ENCODE measurements at places on chromosomes 7 and 10.

DNA sequence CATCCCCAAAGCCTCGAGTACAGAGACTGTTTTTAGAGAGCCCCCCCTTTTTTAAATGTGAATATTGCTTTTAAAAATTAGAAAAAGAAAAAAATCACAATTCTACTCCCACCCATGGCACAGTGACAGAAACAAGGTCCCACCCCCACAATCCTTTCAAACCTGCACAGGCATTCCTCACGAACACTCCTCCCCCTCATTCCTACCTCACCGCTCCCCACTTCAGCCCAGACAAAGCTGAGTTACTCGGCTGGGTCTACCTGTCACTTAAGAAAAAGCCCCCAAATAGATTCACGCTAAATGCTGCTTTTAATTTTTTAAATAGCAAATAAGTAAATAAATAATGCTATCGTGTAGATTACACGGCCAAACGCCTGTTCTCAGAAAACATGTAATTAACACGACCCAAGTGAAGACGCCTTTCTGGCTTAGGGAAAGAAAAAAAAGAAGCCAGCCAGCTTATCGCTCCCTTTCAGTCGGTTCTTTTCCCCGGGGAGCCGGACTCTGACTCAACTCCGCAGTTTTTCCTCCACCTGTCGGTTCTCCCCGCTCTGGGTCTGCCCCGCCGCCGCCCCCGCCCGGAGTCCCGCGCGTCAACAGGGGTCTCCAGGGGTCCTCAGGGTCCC lies 739 bp downstream of the MPP7 start:
- no peak for DNase-seq

DNA sequence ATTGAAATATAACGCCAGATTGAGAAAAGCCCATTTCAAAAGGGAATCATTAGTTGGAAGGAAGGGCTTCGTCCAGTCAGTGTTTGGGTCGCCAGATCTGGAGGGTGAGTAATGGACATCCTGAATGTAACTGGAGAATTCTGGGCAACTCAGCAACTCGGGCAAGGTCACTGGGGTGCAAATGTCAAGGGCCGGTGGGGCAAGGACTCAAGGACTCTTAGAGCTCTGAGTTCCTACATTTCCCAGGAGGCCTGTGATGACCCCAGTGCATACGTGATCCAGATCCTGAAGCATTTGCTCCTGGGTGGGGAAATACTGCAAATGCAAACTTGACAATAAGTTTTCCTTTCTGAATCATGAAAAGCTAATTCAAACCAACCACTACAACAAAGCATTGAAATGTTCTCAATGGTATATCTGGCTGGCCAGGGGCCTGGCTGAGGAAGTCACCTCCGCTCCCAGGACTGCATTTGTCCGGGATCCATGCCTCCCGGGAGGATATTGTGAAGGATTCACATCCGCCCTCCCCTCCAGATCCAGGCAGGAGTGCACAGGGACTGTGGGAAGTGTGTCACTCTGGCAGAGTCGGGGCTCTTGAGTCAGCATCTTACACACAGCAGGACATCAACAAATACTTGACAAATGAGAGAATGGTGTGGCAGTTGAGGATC lies 164.0 kb downstream of the FANK1 start:
- DNase-seq, result no peak

DNA sequence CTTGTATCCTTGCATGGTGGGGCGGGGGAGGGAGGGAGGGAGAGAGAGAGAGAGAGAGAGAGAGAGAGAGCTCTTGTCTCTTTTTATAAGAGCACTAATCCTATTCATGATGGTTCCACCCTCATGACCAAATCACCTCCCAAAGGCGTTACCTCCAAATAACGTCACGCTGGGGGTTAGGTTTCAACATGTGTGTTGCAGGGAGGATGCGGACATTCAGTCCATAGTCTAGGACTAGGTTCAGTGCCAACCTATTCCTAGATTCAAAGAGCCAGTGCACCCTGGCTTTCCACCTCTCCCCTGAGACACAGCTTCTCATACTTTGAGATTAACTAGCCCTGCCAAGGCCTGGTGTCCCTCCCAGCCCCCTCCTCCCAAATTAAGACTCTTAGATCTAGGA lies 123.0 kb downstream of the GRK5 start:
- DNase-seq, result no peak

DNA sequence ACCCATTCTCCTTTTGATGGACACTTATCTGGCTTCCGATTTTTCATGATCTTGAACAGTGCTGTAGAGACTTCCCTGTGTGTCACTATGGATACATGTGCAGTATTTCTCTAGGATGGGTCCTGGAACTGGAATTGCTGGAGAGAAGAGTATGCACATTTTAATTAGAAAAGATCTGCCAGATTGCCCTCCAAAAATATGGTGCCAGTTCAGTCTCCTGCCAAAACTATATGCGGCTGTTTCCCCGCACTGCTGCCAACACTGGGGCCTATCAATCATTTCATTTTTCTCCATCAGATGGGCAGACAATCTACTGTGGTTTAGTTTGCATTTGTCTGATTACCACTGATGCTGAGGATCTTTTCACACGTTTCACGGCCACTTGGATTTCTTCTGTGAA lies 105.0 kb downstream of the SH2D4B start:
- no peak for DNase-seq

DNA sequence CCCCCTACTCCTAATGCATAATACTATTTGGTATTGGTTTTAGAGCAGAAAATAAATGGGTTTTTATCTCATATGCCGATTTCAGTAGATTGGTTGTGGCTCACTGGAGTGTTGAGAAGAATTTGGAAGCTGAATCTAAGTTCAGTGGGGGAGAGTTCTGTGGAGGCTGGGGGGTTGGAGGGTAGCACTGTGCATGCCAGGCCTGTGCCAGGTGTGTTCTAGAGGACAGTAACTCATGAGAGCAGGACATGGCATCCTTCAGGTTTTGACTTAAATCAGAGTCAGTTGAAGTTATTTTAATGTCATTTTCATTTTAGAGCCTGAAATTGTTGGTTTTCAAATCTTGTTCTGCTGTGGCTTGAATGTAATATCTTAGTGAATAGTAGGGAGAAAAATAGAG lies 79.5 kb downstream of the EEPD1 start:
- no peak for DNase-seq

- DNase-seq, result no peak
Measured at GRCh38 chr7:136179851-136180721, 202.9 kb upstream of the MTPN start.

GRCh38 chr10:33129996-33130386 lies 172.0 kb upstream of the ITGB1 start:
- DNase-seq, result no peak

DNA sequence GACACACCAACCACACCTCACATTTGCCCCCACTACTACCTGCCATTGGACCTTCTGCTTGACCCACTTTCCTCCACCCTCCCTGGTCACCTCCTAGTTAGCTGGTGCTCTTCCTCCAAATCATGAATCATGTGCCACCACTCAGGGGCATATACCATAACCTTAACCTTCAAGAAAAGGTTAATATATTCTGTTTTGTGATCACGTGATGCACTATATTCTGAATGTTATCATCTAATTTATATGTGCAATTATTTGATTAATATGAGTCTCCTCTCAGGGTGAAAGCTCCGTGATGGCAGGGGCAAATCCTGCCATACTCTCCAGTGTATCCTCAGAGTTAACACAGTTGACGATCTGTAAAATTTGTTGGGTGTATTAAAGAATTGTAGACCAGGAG lies 635.5 kb downstream of the XPNPEP1 start:
- DNase-seq, result no peak

DNA sequence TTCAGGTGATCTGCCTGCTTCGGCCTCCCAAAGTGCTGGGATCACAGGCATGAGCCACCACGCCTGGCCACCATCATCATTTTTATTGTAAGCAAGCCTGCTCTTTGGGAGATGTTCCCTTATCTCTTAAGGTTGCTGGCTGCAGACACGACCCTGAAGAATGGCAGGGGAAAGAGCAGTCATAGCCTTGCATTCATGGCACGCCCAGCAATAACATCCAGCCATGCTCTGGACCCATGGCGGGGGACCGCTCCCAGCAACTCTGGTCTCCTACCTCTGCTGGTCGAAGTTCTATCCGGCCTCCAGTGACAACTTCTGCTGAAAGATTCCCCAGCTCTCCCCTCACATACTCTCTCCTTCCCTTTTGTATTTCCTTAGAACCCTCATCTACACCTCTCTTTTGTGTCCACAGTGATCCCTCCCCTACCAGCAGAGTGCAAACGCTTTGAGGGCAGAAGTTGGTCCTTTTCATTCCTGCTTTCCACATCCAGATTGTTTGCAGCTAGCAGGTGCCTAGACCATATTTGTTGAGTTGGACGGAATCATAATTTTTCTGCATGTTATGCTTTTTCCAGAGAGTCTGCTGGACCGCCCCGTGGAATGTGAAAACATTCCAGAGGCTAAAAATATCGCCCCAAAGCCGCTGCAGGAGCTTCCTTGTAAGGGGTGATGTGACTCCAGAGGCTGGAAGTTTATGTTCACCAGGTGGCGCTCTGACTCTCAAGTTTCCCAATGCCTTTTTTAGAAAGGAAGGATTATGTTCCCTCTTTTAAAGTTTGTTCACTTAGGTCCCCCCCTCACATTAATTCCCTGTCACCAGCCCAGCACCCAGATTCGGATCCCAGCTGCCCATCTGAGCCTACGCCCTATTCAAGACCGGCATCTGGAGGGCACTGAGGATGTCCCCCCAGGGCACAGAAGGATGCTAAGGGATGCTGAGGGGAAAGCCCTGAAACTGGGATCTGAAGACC lies 4.3 kb upstream of the MARVELD1 start:
- peak; percentile 32 for DNase-seq

- DNase-seq, result no peak
Measured at GRCh38 chr10:73858013-73858708, 16.2 kb downstream of the CAMK2G start.

DNA sequence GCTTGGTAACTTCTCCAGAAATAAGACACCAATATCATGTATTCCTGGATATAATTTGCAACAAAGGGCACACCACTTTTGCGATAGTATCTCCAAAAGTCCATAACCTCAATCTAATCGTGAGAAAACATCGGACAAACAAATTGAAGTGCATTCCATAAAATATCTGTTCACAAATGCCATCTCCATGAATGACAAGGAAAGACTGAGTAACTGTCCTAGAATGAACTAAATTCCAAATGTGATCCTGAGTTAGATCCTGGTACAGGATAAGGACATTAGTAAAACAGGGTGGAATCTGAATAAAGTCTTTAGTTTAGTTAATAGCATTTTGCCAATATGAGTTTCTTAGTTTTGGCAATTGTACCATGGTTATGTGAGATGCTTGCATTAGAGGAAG lies 384.2 kb downstream of the SUGCT start:
- no peak for DNase-seq

DNA sequence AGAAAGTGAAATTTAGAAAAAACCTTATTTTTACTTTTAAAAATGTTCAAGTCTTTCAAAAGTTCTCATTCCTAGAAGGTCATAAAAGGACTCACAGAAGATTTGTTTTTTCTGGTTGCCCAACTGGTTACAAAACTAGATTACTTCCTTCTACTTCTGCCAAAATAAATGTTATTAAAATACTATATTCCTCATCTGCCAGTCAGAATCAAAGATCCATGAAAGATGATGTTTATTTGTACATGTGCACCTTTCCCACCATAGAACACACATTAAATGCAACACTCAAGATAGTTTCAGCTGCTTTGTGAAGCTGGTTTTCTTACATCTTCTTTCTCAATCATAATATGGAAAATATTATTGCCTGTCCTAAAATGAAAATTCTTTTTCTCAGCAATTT lies 465.4 kb downstream of the ETV1 start:
- no peak for DNase-seq

GRCh38 chr10:87618566-87619423 lies 40.9 kb upstream of the PAPSS2 start:
- no peak for DNase-seq

DNA sequence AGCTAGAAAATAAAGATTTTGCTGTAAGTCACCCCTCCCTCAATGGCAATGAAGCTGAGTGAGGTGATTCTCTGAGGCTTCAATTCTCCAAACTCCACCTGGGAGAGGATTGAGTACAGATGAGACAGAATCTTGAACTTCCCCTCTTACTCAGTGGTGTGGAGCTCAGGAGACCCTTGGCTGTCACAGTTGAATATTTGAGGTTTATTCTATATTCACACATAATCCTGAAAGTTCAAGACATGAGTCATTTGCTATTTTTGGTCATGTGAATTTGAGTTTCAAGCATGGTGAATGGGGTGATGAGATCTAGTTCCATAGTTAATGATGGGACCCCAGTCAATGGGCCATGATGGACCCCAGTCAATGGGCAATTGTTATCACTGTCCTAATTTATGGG lies 13.9 kb upstream of the TECTB start:
- no peak for DNase-seq

Measured in stimulated activated CD4-positive, alpha-beta T cell treated with anti-CD3 and anti-CD28 coated beads, Interleukin-2, amount 100 ng/mL, for 48 hours (primary cell).